ENCODE measurements at places on chromosomes 12 and 14.

DNA sequence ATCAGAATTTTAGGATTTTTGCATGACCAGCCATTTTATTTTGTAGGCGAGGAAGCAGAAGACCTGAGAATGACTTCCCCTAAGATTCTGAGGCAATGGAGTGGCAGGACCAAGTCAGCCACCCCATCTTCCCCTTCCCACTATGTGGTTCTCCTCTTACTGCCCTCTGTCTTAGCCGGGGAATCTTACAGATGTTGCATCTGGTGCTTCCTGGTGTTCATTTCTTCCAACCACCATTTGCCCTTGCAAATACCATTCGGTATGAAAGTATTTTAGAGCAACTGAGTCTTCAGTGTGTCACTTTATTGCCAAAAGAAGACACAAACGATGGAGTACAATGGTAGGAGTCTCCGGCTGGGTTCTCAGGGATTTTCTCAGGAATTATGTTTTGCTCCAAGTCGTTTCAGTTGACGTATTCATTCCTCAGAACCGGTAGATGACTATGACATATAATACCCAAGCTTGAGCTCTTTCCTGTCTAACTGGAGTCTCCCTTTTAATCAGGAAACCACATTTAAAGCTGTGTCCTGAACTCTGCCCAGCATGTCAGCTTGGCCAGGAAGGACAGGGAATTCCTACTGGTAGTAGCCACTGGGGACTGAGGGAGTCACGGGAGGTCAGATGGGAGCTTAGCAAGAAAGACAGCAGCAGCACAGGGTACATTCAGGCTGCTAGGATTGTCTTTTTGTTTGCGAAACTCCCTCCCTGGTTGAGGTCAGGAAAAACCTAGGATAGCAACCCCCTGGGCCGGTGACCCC lies 87.0 kb downstream of the SAMD4A start:
- peak; percentile 10 for DNase-seq

- DNase-seq: no peak
These were observed 331.2 kb upstream of the SFSWAP start for GRCh38 chr12:131379738-131380137.

DNA sequence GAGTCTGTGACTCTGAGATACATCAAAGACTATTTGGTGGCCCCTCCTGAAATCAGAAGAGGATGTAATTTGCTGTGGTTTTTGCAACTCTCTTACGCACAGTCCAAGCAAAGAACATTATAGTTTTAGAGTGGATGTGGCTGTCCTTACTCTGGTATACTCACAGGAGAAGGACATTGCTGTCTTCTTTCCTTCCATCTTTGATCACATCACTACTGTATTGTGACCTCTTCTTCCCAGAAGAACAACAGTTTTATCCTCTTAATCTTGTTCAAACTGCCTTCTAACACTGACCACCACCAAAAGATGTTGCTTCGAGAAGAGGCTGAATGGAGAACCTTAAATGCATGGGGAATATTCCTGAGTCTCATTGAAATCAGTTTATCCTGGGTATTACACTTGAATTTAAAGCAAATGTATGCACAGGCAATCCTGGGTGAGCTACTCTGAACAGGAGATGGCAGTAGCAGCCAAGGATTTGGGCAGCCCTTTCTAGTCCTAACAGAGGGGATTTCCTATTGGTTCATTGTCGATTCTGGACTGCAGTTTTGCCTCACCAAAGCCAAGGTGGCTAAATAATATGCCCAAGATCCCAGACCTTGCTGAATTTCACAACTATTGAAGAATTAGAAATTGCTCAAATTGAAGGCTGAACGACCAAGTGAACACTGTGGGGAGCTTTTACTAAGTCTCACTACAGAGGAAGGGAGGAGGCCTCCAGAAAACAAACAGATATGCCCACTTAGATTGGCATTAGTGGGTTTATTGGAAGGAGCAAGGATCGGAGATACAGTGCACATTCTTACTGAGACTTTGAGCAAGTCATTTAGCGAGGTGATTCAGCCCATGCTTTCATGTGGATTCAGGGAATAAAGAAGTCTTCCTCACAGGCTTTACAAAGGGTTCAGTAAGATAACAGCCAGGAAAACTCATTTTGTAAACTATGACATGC lies 282.8 kb downstream of the PAWR start:
- peak; percentile 70 for DNase-seq

DNA sequence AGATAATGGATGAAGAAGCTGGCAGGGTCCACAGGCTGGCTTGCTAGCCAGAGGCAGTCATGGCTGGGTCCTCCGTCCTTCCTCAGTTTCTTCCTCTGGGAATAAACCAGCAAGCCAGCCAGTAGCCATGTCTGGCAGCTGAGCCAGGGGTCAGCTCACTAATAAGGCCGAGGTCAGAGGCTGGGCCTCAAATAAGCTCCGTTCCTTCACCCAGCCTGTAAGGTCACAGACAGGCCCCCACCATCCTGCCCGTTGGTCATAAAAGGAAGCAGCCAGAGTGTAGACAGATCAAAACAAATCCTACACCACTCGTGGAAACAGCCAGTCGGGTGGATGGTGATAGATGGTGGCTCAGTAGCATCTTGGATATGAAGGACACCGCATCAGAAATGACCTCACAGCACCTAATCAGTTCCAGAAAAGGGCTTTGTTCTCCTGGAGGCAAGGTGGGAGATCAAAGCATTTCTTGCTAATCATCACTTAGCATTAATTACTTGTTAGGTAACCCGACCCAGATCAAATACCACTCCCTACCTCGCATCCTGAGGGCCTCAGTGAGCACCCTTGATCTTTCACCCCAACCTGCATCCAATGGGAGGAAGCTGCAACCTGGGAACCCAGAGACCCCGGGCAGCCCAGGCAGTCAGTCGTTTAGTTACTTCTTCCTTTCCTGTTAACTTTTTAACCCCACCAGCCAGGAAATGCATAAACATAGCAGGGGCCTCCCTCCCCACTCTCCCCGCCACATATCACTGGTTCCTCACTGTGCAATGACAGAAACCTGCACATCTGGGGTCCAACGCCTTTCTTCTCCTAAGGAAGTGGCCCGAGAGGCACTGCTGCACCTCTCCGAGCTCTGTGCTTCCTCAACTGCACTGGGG lies 90.2 kb downstream of the KDM2B start:
- DNase-seq: peak; percentile 84

DNA sequence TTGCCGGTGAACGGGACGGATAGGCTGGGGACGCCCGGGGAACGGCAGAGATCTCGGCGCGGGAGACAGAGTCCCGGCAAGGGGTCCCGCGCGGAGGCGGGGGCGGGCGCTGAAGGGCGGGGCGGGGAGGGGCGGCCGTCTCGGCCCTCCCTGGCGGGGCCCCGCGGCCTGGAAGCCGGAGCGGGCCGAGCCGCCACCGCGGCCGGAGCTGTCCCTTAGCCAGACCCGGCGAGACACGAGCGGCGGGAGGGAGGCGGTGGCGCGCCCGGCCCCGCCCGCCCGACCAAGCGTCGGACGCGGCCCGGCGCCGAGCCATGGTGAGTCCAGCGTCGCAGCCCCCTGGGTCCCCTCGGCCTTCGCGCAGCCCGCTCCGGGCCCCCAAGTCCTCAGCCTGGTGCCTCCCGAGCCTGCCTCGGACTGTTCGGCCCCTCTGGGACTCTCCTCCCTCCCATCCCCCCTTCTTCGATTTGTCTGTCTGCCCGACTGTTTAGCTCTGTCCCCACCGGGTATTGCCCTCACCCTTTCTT lies at the start of gene ARHGEF40:
TSS of gene ARHGEF40 (plus strand) at position 222 of the 527 bp plus-strand sequence. CDS start at position 315, 93 bp downstream.
- DNase-seq: peak; percentile 41

DNA sequence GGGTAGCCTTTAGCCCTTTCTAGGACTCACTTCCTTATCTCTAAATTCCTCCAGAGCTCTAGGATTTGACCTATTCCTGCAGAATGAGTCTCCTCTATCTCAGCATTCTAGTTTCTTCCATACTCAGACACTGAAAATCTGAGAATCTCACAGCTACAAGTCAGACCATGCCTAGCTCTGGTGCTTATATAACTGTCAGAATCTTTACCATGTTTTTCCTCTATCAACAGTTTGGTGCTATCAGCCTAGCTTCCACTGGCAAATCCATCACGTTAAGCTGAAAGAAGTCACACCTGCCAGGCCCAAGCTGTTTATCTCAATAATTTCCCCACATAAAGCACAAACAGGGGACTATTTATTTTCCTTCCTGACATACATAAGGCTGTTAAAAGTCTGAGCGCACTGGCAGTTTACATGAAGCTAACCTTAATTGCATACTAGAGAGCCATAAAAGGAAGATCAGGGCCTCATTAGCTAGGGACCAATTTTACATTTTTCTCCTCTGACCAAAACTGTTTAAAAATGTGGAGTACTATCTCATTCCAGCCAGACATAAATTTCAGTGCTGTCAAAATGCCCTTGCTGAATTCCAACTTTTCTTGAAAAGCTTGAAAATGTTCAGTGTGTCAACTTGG lies 270.5 kb downstream of the C12orf75 start:
- DNase-seq: no peak

GRCh38 chr14:68785534-68786490 lies 7.1 kb downstream of the ZFP36L1 start:
- peak; percentile 32 for DNase-seq

DNA sequence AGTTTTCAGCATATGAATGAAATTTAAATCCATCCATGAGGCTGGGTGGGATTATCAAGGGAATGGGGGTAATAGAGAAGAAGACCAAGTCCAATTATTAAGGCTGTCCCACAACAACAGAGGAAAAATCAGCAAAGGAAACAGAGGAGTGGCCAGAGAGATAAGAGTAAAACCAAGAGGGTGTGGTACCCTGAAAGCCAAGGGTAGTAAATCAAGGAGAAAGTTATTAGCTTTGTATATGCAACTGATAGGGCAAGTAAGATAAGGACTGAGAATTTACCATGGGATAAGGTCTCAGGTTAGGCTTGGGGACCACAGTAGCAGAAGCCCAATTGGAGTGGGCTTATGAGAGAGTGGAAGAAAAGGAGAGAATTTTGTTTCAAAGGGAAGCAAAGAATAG lies 134.5 kb downstream of the NUAK1 start:
- no peak for DNase-seq

DNA sequence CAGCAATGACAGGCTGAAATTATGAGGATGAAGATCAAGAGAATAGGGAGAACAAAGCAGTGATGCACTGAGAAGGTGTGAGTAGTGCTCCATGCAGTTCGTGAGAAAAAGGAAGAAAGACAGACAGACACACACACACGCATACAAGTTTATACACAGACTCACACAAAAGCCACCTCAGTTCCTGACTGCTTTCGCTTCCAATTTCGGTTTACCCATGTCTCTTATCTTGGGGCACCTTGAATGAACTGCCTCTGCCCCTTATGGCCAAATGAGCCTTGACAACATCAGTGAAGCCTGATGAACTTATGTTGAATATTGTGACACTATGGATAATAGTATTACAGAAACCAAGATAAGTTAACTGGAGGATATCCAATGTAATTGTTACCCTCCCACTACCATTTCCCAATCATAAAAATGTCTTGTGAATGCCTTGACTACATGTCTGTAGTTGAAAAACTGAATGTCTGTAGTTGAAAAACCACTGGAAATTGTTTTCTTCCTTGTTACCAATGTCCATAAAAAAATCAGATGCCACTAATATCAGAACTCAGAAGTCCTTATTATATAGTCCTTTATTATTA lies 380.4 kb upstream of the DDHD1 start:
- DNase-seq: peak; percentile 4

GRCh38 chr12:93441081-93441616 lies 598 bp downstream of the UBE2N start:
- peak; percentile 59 for DNase-seq

DNA sequence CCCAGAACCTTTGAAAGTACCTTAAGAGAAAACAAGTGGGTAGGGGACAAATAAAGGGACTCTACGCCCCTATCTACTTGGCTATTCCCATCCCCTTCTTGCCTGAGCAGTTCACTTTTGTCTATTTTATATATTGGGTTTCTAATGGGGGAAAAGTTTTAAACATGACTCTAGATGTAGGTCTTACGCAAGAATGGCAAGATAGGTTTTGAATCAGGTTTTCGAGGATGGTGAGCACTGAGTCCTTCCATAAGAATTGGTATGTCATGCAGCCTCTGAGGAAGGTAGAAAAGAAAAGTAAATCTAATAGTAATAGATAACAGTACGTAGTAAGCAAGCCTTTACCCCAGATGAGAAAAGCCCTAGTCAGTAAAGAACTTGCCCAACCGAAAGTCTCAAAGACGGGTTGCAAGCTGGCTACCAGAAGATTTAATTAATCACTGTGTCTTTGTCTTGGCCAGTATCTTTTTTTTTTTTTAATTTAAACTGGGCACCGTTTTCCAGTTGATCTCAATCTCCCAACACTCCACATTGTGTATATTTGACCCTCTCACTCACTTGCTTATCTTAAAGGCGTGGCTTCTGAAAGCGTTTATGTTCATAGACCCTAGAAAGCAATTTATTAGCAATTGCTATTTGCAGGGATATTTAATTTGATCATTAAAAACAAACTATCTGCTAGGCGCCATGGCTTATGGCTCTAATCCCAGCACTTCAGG lies 86.6 kb upstream of the TMEM263 start:
- no peak for DNase-seq

DNA sequence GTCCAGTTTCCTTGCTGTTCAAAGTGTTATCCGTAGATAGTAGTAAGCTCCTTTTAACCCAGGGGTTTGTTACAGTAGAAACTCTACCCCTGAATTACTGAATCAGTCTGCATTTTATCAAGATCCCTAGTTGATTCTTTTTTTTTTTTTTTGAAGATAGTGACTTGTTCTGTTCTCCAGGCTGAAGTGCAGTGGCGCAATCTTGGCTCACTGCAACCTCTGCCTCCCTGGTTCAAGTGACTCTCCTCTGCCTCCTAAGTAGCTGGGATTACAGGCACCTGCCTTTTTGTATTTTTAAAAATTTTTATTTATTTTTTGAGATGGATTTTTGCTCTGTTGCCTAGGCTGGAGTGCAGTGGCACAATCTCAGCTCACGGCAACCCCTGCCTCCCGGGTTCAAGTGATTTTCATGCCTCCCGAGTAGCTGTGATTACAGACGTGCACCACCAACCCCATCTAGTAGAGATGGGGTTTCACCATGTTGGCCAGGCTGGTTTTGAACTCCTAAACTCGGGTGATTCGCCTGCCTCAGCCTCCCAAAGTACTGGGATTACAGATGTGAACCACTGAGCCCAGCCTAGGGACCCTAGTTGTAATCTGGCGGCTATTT lies 10.5 kb downstream of the LARP4 start:
- DNase-seq: peak; percentile 27

GRCh38 chr14:92599811-92600210 lies 86.2 kb downstream of the RIN3 start:
- no peak for DNase-seq

DNA sequence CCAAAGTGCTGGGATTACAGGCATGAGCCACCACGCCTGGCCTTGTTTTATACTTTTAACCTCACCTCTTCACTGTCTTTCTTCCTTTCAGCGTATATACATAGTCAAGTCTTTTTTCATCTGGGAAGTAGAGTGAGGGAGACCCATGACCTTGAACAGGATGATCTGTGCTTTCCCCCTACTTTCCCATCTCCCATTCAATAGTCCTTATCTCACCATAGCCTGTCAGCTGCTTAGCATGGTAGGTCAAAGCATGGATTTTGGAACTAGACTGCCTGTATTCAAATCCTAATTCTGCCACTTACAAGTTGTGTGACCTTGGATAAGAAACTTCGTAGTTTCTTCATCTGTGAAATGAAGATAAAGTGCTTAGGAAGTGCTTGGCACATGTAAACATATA lies 96.4 kb upstream of the MON2 start:
- peak; percentile 45 for DNase-seq
